ENCODE measurements at places on chromosomes 6 and 20.
A peak's percentile ranks its signal among the peaks of the same experiment; 100 is the strongest.

- DNase-seq = no peak
These were observed 35.3 kb downstream of the TAF11 start for GRCh38 chr6:34852406-34853085.

- no peak for DNase-seq
These were observed 143.0 kb downstream of the ERMARD start for GRCh38 chr6:169894377-169894960.

DNA sequence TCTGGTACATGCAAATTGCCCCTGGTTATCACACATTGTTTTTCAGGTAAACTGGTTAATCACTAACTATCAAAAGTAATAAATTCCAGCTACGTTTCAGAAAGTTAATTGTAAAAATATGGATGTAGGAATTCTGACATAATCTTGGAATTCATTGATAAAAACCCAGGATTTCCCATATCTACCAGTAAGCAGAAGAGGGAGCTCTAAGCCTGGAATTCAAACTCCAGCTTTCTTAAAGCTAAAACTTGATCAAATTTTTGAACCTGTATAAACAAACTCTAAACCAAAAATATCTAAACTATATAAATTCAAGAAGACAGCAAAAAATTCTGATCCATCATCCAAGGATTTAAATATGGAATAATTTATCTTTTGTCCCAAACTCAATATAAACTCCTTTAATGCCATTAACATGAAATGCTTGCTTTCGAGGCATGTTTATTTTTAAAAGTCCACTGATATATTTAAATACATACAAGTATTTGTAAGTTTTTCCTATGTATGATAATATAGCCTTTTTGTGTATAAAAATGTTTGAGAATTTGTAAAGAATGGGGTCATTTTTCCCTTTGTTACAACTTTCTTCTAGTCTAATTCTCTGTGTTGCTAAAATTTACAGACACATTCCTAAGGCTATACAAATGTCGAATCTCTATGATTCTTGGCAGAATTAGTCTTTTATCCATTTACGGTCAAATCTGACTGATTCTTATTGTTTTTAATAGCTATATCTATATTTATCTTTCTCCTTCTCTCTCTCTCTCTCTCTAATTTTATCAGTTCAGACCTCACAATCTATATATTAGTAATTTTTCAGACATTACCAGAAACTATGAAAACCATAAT lies 91.4 kb upstream of the RNF217 start:
- peak; percentile 9 for DNase-seq

- no peak for DNase-seq
These were observed 651 bp upstream of the CCND3 start for GRCh38 chr6:41942067-41942851.

DNA sequence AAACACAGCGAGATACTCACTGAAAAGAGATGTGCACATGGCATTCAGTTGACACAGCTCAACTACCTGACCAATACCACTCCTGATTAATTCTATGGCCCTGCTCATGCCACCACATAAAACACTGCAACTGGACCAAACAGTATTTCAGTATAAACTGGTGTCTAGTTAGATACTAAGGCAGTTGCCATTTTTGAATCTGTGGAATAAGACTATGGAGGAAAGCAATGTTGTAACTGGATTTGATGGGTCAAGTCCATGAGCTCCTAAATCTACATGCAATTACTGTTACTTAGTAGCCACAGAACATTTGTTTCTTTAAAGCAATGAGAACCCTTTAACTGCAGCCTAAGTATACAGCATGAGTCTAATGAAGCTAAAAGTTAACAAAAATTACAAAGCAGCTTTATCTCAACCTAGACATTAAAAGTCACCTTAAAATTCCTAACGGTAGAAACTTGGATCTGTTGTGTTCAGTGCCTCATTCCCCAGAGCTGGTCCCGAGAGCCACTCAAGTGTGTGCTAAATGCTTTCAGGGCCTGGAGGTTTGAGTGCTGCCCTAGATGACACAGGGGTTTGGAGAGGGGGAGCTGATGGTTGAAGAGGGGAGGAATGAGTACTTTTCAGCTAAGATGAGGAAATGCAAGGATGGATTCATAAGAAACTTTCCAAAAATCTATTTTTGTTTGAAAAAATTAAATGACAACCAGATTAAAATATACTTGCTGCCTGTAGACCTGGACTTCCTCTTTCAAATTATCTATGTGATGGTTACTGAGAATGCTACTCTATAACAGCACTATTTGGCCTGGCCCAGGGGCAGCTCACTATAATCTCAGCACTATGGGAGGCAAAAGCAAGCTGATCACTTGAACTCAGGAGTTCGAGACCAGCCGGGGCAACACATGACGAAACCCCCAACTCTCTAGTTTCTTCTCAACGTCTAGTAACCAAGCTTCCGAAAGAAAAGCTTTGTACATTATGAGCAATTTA lies 15.6 kb downstream of the SNX5 start:
- DNase-seq = no peak

- DNase-seq = no peak
These were observed 9.4 kb downstream of the TFAP2A start for GRCh38 chr6:10405513-10405900.

- no peak for DNase-seq
These were observed 153.3 kb downstream of the PREX1 start for GRCh38 chr20:48674461-48674860.

GRCh38 chr20:59469267-59470252 lies 134.8 kb upstream of the PHACTR3 start:
- DNase-seq = no peak

DNA sequence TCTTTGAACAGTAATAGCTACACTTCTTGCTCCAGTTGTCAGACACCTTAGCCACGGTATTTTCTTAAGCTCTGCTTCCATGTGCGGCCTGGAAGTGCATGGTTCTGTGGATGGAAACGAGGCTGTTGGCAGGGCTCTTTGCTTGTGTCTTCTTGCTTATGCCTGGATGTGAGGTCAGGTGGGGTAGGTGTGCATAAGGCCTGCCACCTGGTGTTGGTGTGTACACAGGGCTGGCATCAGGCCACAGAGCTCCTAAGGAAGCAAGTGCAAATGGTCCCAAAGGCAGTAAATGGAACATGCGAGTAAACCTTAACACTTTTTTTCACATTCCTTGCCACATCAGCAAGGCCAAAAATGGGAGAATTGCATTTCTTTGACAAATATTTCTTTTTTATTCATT lies 158.1 kb upstream of the GMDS start:
- DNase-seq = no peak

DNA sequence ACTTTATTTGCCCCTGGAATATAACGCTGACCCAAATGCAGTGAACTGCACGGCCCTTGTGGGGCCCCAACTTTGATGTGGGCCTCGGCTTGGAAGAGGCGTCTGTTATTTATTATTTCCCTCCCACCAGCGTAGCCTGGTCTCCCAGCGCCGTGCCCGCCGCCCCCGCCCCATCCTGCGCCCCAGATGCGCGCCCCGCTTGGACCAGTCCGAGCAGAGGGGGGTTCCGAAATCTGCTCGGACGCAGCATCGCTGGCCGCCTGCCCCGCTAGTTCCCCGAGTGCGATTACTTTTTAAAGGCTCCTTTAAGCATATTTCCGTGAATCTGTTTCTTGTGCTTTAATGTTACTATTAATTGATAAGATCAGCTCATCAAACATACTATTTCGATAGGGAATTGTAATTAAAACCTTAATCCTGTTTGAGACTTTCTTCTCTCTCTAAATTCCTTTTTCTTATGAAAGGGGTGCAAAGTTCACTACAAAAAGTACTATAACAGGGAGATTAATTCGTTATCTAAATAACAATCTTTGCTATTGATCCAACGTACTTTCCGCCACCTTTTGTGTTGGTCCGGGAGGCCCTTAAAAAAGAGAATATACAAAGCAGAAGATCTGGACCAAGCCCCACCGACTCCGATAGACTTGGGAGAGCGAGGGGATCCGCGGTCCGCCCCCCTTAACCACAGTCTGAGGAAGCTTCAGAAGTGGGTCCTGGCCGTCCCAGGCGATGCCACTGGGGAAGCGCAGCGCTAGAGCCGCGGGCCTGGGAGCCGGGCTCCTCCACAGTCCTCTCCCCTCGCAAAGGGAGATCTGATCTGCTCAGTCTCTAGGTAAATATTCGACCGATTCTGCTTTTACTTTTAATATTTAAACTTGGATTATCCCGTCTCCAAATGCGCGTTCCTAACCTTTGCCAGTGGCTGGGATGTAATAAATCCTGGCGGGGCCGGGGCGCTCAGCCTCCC lies 10.2 kb downstream of the POU3F2 start:
- no peak for DNase-seq

GRCh38 chr6:112618849-112619248 lies 271.7 kb downstream of the RFPL4B start:
- no peak for DNase-seq

GRCh38 chr6:34522761-34523160 lies 33.4 kb downstream of the SPDEF start:
- no peak for DNase-seq

DNA sequence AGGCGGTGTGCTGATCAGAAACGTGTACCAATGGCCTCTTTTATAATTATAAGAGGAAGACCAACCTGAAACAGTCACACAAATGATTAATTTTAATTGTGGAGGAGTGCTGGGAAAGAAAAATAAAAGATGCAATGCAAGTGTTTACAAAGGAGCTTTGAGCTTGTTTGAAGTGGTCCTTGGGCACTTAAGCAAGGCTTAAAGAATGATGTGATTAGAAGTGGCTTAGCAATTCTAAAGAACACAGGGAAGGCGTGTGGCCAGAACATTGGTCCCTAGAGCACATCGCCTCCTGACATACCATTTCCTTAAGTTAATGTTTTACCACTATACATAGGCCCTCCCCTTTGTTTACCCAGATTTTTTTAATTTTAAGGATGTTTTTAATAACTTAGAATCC lies 26.1 kb downstream of the PTPN1 start:
- DNase-seq = no peak

- DNase-seq = no peak
These were observed 87.8 kb downstream of the SLC22A3 start for GRCh38 chr6:160435935-160436334.

DNA sequence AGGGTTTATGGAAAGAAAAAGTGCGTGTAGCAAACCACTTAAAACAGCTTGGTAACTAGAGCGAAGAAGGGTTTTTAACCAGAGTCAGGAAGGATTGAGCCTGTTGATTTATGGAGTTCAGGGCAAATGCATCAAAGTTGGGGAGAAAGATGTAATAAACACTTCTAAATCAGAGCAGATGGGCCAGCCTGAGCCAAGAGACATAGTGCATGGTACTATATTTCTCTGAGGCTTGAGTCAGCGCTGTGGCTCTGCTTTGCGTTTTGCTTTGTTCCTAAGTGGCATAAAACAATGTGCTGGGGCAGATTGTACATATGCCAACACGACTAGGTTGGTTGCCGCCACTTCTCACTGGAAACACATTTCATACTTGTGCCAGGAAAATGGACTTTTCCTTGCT lies 111.3 kb downstream of the BCKDHB start:
- DNase-seq = no peak

DNA sequence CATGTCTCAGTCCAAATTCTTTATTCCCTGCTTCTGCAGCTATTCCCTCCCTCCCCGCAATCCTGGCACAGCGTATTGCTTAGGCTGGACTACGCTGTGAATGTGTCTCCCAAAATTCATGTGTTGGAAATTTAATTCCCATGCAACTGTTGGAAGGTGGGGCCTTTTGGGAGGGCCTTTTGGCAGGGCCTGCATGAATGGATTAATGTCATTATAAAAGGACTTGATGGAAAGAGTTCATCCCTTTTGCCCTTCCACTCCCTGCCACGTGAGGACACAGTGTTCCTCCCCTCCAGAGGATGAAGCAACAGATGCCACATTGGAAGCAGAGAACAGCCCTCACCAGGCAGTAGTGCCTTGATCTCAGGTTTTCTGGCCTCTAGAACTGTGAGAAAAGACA lies 20.4 kb upstream of the NOTCH4 start:
- DNase-seq = no peak

DNA sequence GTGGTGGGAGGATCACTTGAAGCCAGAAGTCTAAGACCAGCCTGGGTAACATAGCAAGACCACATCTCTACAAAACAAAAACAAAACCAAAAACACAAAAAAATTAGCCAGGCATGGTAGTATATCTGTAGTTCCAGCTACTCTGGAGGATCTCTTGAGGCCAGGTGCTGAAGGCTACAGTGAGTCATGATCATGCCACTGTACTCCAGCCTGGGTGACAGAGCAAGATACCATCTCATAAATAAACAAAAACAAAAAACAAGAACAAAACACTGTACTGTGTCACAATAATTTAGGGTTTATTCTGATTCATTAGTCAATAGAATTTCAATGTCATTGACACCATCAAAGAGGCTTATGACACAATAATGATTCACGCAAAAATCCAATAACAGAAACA lies 1121.7 kb upstream of the MAP3K7 start:
- DNase-seq = no peak

DNA sequence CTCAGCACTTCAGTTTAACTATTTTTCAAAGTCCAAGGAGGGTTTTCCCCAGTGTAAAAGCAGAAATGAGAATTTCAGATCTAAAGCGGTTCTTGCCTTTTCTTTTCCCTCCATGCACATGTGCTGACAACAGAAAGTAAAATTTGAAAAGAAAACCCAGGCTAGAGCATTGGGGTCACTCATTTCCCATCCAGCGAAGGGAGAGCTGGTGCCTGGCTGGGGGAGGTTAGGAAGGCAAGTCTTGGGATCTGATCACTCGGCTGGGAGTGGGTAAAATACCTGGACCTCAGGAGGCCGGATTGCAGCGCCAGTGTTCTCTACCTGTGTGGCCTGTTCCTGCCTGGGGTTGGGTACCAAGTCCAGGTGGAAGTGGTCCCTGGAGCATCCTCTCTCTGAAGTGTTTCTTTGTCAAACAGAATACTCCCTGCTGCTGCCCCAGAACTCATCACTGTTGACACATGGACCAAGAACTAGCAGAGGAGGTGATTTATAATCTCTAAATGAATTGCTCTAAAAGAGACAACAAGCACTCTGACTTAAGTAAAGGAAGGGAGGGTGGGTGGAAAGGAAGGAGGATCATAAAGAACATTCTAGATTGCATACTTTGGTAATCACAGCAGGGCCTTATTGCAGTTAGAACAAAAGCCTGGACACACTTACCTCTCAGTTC lies 136.0 kb downstream of the MTHFD1L start:
- DNase-seq = no peak

- no peak for DNase-seq
These were observed 99.9 kb upstream of the RIN2 start for GRCh38 chr20:19658137-19658536.

Measured in NCI-H2171 (cell line).